ENCODE measurements at places on chromosomes 11 and 22.

GRCh38 chr11:78790784-78791183, 216.1 kb upstream of the NARS2 start:
- no peak for DNase-seq

DNA sequence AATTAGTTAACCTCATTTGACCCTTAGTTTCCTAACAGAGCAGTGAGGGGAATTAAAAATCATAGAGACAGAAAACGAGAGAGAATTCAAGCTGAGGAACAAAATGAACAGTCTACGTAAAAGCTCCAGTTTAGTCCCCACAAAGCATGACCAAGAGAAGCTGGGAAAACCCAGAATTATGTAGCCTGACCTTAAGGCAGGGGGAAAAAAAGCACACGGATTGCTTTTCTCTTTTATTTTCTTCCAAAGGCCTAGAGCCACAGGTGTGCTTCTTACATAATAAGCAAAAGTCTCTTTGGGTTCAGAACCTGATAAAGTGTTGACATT, 514 bp upstream of the AMBRA1 start:
- no peak for DNase-seq

DNA sequence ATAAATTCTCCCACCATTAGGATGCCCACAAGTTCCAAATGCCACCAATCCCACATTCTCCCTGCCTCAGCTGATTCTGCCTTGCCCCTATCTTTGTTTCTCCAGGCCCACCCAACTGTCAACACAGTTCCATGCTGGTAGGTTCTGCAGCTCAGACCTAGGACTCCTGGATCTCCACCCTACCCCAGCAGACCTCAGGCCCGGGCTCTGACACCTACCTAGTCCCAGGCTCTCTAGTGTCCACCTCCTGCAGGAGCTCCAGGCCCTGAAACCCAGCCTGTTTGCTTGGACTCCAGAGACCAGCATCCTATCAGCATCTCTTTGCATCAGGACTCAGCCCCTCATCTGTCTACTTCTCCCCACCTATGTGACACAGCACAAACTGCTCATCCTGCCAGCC, 86.5 kb downstream of the PDE2A start:
- DNase-seq = no peak

- no peak for DNase-seq
These were observed 30.7 kb downstream of the SPON1 start for GRCh38 chr11:13993096-13993765.

Measured in fibroblast of skin of back (primary cell).